ENCODE measurements at places on chromosomes 1 and 21.
A peak's percentile ranks its signal among the peaks of the same experiment; 100 is the strongest.

GRCh38 chr1:203840208-203840808, 21.1 kb upstream of the SNRPE start:
- no peak for DNase-seq

DNA sequence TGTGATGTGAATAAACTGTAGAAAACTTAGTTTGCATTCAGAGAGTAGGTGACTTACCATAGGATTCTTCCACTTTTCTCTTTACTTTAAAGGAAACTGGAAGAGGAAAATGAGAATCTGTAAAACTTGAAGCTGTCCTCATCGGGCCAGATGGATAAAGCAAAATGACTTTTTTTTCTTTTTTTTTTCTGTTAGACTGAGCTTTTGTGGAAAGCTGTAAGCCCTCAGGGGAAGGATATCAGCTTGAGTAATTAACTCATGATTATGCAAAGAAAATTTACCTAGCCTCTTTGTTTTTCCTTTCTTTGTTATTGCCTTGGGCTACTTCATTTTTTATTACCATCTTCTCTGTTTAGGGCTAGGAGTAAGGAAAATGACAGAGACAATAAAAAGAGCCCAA, 53.4 kb downstream of the DPH5 start:
- DNase-seq = no peak

DNA sequence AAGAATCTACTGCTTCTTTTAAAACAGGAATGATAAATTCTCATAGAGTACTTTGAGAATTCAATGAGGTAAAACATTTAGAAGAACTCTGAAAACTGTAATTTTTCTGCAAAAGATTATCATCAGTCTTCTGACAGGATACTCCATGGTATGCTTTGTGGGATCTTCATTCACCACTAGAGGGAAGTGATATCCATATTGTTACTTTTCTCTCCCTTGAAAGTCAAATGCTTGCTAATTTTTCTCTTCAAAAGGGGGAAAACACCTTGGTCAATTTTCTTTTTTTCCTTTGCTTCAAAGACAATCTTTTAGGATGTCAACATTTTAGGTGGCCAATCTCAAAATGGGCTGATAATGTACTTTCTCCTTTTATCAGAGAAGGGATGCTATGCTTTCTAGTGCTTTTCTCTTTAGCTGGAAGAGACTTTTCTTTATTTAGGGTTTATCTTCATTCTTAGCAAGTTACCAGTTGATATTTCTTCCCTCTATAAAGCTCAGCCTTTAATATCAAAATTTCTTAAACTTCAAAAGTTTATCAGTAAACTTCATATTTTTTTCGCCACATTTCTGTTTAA, 95.5 kb downstream of the NEGR1 start:
- no peak for DNase-seq

- peak; percentile 21 for DNase-seq
Measured at GRCh38 chr1:10530281-10530740, 55.6 kb downstream of the PEX14 start.

GRCh38 chr1:62228136-62228882, 33.7 kb downstream of the L1TD1 start:
- DNase-seq = no peak

DNA sequence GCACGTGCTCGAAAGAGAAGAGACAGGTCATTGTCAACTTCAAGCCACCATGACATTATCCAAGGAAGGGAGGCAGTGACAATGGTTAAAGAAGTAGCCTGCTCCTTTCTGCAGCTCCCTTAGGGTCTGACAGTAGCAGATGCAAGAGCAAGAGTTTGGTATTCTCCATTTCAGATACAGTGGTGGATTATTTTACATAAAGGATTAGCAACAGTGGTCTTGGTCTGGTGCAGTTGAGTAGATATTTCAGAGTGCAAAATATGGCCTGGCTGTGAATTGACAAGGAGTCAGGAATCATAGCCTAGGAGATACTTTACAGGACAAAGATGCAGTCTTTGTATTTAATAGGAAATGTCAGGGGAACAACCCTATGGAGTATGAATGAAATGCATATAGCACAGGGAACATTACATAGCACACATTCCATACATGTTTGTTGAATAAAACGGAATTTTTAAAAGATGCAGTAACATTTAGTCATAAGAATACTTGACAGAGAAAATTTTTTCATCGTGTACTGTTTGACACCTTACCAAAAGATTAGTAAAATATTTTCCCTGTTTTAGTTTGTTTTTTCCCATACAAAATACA, 41.8 kb downstream of the CHRM3 start:
- DNase-seq = no peak

DNA sequence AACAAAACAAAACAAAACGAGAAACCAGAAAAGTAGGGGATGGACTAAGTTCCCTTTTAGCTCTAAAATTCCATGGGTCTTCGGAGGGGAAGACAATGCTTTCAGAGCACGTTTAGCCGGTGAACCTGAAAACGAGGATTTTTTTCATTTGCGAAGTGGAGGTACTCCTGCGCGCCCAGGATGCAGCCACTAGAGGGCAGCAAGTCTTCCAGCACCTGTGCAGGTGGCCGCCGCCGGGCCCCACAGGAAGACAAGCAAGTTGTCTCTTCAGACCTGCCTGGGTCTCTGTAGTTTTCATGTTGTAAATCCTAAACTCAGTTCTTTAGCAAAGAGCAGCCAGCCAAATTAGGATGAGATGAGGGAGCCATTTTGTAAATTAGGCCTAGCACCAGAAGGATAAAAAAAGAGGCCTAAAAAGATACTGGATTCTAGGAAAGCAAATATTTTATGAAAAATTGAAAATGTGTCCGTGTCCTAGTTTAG, 17.7 kb upstream of the SNX27 start:
- peak; percentile 38 for DNase-seq

- DNase-seq = no peak
Measured at GRCh38 chr1:240591564-240591963, 20.4 kb downstream of the GREM2 start.

DNA sequence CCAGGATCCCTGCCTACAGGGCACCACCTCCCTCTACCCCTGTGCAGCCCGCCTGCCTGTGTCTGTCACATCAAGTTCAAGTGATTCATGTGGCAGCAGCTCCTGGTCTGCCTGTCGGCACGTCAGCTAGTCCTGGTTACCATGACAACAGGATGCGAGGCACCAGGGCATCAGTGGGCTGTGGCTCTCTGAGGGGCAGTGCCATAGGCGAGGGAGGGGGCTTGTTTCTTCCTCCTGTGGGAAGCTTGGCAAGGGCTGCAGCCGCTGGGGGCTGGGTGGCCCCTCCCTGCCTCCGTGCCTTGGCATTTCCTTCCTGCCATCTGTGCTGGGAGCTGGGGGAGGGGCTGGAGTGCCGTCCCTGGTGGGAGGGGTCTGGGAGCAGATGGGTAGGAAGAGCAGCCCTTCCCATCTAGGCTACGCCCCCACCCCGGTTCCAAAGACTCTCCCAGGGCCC, 43.1 kb downstream of the FOXO6 start:
- peak; percentile 100 for DNase-seq

- DNase-seq = no peak
Measured at GRCh38 chr1:19877821-19878636, 4.2 kb upstream of the OTUD3 start.

DNA sequence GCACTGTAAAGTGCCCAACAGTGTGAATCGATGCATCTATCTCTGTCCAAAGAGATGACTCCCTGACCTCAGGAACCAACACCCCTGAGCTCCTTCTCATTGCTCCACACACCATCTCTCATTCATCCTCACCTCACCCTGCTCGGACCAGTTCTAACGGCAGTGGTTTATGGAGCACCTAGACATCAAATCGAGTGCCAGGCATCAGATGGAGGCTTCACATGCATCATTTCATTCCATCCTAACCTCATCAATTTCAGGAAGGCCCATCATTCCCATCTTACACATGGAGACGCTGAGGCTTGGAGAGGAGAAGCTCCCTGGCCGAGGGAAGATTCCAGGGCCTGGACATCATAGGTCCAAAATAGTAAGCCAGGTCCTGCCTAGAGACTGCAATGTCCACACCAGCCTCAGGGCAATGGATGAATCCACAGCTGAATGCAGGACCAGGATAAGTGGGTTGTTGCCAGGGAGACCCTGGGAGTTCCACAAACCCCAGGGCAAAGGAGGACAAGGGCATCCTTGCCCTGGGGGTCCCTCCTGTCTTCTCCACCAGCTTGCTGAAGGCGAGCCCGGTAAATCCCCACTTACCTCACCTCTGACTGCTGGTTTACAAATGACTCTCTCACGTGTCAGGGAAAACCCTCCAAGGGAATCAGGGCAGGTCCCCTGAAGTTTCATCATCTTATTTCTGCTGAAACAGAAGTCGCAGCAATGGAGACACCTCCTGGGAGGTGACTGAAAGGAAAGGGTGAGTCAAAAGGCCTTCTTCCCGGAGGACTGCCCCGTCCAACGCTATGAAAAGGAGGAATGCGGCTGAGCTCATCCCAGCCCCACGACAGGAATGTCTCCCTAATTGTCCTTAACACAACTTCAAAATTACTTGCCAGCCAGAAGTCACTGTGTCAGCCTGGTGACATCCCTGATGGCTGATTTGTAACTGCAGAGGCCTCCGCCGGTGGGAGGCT, 9.0 kb upstream of the IFFO2 start:
- no peak for DNase-seq

- peak; percentile 5 for DNase-seq
Measured at GRCh38 chr1:247966532-247967204, 1.6 kb downstream of the OR2AK2 start.

- DNase-seq = no peak
Measured at GRCh38 chr1:205267306-205267902, 39.7 kb downstream of the TMCC2 start.

DNA sequence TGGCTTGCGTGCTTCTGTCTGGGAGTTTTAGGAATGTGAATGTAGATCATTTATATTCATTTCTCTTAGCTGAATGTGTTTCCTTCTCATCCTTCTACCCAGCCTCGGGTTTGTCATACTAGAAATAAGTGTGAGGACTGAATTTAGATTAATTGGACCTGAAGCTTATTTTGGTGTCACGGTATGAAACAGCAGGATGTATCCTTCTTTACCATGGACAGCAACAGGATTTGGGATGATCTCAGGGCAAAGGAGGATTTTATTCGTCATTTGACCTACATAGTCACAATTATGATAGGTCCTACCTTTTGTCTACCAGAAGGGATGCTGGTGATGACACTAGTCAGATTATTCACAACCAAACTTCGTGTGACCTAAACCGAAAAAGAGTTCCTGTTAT, 127.4 kb downstream of the FMN2 start:
- DNase-seq = no peak

DNA sequence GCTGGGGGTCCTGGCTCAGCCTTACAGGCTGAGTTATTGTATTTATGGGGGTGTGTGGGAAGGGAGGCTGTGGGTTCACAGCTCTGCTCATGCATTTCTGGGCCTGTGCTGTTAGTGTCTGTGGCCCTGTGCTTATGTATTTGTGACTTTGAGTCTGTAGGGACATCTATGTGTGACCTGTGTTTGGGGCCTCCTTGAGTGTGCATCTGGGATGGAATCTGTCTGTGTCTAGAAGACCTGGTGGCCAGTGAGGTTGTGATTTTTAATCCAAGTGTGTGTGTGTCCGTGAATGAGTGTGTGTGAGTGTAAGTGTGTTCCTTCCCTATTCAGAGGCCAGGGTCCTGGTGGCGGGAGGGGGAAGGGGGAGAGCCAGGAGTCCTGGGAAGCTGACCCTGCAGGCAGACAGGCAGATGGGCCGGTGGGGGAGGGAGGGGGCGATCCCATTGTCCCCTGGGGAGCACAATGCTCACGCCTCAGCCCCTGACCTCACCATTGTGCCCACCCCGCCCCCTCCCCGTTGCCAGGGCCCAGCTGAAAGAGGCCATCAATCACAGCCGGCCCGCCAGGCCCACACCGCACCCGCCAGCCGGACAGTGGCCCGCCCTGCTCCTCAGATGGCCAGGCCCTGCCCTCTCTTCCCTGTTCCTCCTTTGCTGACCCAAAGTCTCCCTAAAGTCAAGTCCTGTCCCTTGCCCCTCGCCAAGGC, 19.6 kb downstream of the SLC27A3 start:
- no peak for DNase-seq

DNA sequence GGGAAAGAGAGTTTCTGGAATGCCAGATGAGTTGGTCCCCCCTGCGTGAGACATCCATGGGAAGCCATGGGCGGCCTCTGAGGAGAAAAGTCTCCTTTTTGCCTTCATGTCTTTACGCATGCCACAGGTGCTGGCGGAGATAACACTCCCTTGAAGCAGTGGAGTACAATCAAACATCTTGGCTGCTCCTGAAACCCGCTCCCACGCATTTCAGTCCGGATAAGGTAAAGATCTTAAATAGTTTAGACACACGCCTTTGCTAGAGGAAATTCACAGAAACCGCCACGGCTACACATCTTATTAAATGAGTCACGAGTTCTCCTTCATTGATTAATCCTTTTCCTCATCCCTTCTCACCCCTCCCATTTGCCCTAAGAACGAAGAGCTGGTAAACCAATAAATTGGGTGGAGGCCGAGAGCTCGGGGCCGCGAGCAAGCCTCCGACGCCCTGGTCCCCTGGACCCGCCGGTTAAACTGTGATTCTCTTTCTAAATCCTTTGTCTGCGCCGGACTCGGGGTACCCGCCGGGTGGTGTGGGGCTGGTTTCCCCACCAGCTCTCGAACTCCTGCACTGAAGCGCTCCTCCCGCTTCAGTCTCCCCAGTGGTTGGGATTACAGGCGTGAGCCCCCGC, 6.6 kb upstream of the ZNF669 start:
- DNase-seq = no peak

DNA sequence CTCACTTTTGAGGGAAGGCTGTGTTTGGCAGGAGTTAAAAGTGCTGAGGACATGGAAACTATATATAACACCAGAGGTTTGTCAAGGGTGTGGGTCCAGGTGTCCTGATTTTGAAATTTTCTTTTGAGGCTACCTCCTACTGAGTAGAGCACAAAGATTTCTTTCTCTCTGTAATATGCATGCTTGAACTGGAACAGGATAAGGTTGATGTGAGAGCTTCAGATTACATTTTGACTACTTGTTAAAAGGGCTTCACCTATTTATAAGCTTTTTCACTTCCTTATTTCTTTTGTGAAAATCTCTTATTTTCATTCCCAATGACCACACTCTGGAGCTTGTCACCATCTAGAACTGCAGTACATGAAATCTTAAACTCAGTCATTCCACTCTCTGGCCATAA, 59.8 kb upstream of the PLA2G4A start:
- no peak for DNase-seq
